Stimulated activated CD4-positive, alpha-beta T cell treated with anti-CD3 and anti-CD28 coated beads, TNF-alpha, amount 100 ng/mL, for 4 hours (primary cell): ENCODE measurements at places on chromosomes 7 and 10.

DNA sequence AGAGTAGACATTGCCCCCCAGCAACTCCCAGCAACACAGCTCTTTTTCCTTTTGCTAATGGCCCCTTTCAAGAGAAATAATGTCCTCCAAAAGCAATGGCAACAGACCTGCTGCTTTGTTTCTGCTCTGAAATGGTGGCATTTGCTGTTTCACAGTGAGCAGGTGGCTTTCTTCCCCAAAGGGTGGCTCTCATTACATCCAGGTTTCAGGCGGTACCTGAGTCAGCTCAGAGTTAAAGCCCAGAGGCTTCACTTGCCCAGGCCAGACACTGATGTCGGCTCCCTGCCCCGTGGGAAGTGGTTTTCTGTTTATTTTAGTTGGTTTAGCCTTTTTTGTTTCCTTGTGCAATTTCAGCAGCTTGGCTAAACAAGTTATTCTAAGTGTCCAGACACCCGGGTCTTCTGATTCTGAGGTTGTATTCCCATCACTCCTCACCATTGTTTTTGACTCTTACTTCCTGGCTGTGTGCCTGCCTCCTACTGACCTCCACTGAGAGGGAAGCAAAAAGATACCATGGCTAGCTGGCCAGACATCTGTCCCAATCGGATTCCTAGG is 7.8 kb upstream of the ATOH7 start:
- DNase-seq, result no peak

DNA sequence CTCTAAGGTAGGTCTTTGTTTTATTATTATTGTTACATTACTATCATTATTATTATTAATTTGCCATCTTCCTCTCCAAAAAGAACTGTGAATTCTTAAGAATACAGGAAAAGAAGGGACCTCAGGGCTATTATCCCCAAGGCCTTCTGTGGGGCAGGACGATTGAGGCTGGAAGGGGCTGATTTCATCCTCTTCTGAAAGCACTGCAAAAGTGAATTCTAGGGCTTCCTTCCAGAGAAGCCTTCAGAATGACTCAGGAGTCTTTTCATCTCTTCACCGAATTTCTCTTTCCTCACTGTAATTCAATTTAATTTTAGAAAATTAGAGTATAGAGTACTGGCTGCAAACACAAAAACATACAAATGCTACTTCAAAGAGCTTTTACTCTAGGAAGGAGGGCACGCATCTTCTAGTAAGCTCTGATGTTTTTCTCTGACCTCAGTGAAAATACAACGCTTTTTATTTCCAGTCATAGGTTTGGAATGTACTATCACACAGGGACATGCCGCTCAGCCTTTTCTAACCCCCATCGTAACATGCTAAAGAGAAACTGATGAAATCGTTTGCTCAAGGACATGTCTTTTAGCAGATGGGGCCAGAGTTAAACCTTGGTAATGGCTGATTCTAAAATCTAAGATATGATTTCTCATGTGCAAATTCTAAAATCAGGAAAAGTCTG is 280.2 kb upstream of the PITRM1 start:
- DNase-seq, result no peak

GRCh38 chr10:44850356-44850934 is 60.7 kb upstream of the TMEM72 start:
- DNase-seq, result no peak

GRCh38 chr7:66751945-66752344 is 11.4 kb downstream of the RABGEF1 start:
- no peak for DNase-seq

DNA sequence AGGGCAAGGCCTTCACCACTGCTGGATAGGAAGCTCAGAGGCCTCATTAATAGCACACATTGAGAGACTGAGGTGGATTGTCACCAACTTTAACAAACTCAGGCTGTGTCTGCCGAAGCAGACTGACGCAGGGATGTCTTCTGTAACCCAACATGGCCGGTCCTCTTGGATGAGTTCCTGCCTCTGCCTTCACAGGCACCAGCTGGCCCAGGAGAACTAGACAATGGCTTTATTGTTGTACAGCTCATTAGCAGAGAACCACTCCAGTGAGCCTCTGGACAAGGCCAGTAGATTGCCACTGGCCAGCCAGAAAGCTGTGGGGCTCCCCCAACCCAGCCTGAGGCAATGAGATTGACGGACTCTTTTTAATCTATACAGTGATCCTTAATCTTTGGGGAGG is 9.4 kb downstream of the NODAL start:
- no peak for DNase-seq

- no peak for DNase-seq
Observed at GRCh38 chr7:149385195-149385950, 75.5 kb downstream of the ZNF777 start.

DNA sequence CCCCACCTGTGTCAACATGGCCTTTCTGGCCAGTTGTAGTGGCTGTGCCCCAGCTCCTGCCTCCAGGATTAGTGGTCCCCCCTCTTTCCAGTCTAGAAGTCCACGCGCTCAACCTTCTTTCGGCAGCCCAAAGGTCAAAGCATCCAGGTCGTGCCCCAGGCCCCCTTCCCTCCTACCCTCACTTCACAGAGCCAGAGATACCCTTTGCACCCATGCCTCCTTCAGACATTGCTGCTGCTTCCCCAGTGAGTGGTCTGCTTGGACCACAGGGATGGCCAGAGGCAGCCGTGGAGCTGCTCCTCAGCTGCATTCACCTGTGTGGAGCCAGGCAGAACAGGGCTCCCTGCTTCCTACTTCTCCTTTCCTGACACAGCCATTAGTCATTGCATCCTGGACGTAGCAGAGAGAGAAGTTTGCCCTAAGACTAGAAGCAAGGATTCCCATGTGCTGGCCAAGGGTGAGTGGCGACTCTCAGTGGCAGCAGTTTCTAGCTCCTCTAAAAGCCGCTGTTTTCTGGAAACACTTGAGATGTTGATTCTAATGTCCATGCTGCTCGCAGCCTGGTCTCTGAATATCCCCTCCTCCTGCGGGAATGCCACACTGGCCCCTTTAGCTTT is 243.1 kb upstream of the SHH start:
- no peak for DNase-seq
